ENCODE measurements at places on chromosomes 1 and 21. TPM values are rescaled to one million over a fixed set of nuclear protein-coding genes. Genes with fewer than 3 reads are reported as not detected.

Gene OLIG2
- total RNA-seq, result not detected

Gene TRIM46
- total RNA-seq, result 4.4 TPM

Gene FMO4
- 2.7 TPM for total RNA-seq

GRCh38 chr21:21860888-21861287 is 862.7 kb downstream of the NCAM2 start:
- peak; percentile 8 for DNase-seq

GRCh38 chr1:154093699-154094098 is 61.2 kb downstream of the NUP210L start:
- DNase-seq, result no peak

- DNase-seq, result peak; percentile 96
These were observed 13.3 kb downstream of the PLPPR5 start for GRCh38 chr1:98991127-98992012.

All from foreskin keratinocyte (primary cell).